ENCODE measurements at places on chromosomes 5 and 9.

GRCh38 chr9:4902135-4902475 is 83.0 kb upstream of the JAK2 start:
- no peak for DNase-seq

DNA sequence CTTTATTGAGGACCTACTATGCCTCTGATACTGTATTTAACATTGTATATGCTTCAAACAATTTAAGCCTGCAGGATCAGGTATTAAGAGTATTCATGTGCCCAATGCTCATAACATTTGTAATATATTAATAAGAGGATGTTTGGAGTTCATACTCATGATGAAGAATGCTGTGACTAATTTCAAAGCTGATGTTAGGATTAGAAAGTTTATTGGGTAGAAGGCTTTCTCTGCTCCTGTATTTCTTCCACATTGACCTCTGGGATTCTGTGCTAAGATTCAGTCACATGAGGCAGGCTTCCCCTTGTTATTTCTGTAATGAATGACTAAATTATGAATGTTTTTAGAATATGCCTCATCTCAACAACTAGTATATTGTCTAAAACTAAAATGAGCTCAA is 456.4 kb downstream of the NFIB start:
- peak; percentile 28 for DNase-seq

- DNase-seq, result no peak
Observed at GRCh38 chr5:150208187-150209098, 18.6 kb downstream of the SLC6A7 start.

DNA sequence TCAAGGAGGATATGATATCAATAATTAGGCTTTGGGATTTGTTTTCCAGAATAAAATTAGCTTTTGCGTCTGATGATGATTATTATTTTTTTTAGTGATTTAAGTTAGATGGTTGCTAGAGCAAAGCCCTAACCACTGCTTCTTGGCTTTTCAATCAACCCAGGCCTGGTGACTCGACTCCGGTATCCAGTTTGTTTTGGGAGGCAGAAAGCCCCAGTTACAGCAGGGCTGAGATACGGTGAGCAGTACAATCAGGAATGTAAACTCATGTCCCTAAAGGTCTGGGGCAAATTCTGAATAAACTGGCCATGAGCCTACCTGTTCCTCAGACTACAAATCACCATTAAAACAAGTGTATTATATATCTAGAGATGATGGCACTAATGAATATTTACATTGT is 24.4 kb upstream of the CYFIP2 start:
- no peak for DNase-seq

DNA sequence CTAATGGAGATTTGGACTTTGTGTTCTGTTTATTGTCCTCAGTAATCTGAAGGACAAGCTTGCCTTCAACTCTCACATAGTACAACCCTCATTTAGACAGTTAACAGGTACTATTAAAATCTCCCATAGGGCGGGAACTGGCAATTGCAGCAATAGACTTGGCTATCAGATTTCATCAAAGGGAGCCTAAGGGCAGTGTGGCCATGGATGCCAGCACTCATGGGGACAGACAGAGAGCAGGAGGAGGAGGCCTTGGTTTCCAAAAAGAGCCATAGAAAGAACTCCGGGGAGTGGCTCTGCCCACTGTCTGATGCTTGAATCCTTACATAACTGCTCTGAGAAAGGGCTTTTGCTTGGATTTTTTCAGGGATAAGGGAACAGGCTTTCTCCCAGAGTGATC is 6.8 kb downstream of the SLC36A1 start:
- DNase-seq, result no peak

DNA sequence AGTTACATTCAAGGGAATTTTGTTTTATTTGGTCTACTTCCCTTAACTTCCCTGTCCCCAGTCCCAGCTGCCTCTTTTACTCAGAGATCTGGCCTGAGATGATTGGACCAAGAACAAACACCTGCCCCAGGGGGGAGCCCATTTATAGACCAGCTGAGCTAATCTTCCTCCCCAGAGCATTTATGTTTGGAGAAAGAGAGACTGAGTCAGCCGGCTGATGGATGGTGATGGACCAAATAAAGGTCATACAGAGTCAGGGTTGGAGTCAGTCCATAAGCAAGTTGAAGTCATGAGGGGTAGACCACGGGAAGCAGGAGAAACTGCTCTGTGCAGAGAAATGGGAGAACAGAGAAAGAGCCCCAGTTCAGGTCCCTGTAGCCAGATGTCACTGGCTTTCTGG is 77.7 kb downstream of the TMEM174 start:
- no peak for DNase-seq

GRCh38 chr9:131739133-131739958 is 530 bp downstream of the RAPGEF1 start:
- no peak for DNase-seq

- no peak for DNase-seq
Observed at GRCh38 chr9:125878164-125878631, 131.0 kb downstream of the PBX3 start.

GRCh38 chr9:95810133-95810532 is 65.4 kb upstream of the ERCC6L2 start:
- no peak for DNase-seq

DNA sequence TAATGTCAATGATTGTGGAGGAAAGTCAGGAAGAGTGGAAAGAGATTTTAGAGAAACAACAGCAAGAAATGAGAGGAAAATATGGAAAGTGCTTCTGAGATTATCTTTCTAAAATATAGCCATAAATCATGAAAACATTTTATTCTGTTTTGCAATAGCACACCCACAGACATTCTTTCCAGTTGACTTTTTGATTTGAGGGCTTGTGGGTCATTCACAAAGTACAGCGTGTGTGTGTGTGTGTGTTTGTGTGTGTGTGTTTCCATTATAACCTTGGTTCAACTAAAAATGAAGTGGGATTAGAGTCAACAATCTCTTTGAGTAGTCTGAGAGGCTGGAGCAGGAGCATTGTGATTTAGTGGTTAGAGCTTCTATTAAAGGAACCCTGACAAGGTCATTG is 116.6 kb upstream of the GAS1 start:
- peak; percentile 65 for DNase-seq

DNA sequence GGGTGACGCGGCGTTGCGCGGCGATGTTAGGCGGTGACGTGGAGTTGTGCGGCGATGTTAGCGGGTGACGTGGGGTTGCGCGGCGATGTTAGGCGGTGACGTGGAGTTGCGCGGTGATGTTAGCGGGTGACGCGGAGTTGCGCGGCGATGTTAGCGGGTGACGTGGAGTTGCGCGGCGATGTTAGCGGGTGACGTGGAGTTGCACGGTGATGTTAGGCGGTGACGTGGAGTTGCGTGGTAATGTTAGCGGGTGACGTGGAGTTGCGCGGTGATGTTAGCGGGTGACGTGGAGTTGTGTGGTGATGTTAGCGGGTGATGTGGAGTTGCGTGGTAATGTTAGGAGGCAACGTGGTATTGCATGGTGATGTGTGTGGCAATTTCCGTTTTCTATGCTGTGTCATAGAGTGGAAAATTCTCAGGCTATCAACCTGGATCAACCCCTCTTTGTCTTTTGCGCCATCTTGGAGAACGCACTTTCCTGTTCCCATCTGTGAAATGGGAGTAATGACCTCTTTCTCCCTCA is 76.0 kb downstream of the ANKRD33B start:
- no peak for DNase-seq

DNA sequence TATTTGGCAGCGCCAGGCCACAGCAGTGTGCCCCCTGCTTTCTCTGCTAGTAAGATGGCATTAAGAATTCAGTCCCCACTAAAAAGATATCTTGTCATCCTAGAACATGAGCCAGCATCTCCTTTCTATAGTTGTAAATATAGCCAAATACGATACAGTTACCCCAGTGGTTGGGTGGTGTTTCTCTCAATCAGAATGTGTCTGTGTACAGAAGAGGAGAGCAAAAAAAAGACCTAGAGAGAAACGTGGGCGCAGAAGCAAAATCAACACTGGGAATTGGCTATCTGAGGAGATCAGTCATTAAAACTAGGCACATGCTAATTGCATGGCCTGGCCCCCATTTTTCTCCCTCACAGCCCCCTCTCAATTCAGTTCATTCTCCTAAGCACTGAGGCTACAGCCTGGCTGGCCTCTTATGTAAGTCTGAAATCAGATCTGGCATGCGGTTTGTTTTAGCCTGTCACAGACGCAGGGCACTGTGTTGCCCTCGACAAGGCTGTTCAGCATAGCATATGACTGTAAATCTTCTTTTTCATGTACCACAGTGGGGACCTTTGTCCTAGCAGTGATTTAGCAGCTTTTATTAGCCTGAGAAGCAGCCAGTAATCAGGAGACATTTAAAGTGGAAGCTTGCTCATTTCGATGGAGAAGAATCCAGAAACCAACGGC is 57.8 kb downstream of the RORB start:
- DNase-seq, result no peak

DNA sequence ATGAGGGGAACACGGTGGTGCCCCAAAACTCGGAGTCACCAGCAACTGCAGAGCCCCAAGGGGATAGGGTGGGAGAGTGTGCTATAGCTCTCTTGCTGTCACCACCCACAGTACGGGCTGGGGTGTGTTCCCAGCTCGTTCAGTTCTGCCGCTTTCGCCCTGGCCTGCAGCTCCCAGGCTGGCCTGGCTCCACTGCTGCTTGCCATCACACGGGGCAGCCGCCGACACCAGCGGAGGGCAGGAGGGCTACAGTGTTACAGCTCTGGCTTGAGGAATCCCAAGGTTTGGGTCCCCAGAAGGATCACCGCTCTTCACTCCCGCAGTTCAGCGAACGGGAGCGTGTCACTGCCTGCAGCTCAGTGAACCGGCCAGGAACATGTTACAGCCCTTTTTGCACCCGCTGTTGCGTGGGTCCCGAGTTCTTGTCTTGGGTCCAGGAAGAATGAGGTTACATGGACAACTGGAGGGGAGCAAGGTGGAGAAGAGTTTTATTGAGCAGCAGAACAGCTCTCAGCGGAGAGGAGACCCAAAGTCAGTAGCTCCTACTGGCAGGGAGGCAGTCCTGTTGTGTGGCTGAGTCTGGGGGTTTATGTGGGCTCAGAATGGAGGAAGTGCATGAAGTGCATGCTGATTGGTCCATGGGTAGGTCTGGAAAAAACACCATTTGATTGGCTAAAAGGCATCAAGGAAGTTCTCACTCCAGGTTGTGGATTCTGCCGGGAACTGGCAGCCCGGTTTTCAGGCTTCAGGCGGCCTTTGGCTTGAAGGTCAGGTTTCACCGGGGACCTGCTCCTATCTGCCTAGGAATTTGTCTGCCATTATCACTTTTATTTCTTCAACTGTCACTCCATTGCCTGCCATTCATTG is 113.4 kb downstream of the EHMT1 start:
- no peak for DNase-seq

- no peak for DNase-seq
Observed at GRCh38 chr5:63928451-63928850, 33.8 kb downstream of the HTR1A start.

DNA sequence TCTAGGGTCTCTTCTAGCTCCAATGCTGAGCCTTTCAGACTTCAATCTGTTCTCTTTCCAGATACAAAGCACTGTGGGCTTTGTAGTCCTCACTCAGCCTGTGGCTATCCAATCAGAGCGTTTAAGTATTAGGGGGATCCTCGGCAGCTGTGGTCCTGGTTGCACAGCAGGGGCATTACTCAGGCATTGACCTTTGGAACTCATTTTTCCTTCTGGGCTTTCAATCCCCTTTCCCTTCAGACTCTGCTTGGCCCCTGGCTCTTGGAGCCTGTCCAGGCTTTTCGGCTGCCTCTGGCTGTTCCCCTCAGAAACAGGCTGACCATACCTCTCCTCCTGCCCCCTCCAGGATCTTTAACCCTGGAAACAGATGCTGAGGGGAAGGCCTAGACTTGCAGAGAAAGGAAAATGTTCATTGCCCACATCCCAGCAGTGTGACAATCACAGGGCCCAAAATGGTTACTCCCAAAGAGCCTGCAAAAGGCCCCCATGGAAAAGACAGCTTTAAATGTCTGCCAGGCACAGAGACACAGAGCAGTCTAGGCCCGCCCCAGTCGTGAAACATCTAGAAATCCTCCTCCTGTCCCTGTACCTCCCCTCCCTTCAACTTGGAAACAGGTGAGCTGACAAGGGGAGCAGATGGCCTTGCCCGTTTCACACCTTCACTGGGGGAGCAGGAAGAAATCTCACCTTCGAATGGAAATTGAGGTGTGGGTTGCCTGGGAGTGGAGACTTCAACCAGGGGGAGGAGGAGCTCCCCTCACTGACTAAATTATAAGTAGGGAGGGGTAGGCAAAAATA is 13.7 kb downstream of the C1QTNF2 start:
- DNase-seq, result no peak

DNA sequence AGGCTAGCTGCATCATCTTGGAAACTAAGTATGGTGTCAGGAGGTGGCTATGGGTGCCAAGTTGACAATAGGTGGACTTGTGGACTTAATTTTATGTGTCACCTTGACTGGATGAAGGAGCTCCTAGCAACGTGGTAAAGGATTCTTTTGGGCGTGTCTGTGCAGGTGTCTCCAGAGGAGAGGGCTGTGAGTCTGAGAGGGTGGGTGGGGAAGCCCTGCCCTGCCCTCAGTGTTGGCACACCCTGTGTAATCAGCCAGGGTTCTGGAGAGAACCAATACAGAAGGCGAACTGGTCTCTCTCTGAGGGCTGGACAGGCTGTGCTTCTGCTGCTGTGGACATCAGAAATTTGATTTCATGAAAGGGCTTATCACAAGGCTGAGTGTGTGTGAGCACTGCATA is 61.0 kb downstream of the GTF3C4 start:
- DNase-seq, result no peak

GRCh38 chr9:121827251-121827967 is 176.0 kb downstream of the DAB2IP start:
- DNase-seq, result no peak

GRCh38 chr5:142263346-142263745 is 61.5 kb downstream of the SPRY4 start:
- no peak for DNase-seq

GRCh38 chr5:169202969-169203368 is 98.0 kb downstream of the SLIT3 start:
- no peak for DNase-seq

DNA sequence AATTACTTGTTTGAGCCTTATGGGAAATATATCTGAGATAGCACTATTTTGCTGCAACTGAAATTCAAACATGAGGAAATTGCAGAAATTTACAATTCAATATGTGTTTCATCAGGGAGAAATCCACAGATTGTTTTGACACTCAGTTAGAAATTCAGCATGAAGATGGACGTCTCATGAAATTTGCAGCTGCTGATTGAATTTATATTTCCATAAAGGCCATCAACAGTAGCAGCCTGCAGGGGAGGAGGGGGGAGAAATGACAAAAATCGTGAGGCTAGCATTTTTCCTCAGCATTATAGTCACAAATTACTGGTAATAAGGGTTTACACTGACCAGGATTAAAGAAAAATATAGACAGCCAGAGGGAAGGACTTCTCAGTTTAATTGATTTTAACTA is 81.0 kb downstream of the NDUFAF2 start:
- DNase-seq, result no peak

DNA sequence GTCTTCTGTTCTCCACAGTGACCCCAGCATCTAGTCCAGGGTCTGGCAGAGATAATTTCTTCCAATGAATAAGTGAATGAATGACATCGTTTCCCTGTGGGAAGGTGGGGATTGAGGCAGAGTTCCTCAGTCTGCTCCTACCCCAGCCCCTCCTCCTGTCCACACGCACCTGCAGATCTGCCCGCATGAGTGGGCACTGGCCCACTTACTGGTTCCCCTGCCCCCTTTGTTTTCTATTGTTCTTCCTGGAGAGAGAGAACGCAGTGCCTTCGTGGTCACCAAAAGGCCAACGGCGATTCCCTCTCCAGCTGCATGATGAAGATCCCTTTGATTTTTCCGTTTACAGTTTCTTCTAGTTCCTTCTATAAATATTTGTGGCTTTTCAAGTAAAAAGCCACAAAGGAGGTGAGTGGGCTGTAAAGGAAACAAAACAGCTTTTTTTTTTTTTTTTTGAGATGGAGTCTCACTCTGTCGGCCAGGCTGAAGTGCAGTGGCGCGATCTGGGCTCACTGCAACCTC is 5.8 kb upstream of the FPGS start:
- DNase-seq, result no peak

GRCh38 chr9:71323357-71323756 is 201.9 kb upstream of the TRPM3 start:
- DNase-seq, result no peak
